ENCODE measurements at places on chromosomes 11 and 22. TPM values are rescaled to one million over a fixed set of nuclear protein-coding genes. Genes with fewer than 3 reads are reported as not detected.

Gene DGCR6
- 1.1 TPM for total RNA-seq

DNA sequence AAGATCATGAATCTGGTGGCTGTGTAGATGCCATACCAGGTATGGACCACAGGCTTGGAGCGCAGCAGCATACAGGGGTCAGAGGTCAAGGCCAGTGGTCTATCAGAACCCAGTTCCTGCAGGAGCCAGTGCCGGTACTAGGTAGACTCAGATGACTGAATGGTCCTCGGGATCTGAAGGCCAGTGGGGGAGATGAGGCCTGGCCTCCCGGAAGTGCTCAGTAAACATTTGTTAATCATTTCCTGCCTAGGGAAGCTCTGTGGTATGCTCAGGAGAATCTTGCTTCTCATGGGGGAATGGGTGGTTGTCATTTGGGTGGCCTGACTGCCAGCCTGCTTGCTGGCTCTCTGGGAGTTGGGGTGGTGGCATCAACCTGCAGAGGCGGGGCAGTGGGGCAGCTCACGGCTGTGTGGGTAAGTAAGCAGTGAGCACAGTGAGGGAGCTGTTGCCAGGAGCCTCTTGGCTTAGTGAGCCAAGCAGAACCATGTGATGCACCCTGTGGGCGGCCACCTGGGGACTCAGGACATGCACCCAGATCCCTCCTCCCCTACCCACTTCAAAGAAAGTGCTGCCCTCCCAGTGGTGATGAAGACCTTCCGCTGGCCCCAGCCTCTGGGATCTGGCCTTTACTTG, 33.0 kb downstream of the PTPRJ start:
- DNase-seq = peak; percentile 82

DNA sequence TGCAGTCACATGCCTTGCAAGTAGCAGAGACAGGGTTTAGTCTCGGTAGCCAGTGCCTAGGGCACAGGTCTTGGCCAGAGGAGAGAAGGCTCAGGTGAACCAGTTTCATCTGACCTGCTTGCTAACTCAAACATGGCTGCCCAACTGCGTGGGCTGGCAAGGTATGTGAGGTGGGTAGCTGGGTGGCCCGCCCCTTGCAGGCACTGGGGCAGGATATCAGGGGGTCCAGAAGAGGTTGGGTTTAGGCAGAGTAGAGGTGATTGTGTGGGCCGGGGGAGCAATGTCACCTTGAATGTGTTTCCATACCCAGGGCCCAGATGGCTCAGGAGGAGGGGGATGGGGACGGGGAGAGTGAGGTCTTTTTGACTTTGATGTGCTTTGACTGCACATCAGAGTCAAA, 37.7 kb downstream of the ST3GAL4 start:
- no peak for DNase-seq

DNA sequence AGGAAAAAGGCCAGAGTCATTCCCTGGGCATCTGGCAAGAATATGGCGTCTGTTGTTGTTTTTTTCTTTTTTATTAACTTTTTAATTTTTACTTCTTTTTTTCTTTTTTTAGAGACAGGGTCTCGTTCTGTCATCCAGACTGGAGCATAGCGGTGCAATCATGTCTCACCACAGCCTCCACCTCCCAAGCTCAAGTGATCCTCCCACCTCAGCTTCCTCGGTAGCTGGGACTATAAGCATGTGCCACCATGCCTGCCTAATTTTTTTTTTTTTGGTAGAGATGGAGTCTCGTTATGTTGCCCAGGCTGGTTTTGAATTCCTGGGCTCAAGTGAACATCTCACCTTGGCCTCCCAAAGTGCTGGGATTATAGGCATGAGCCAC, 54.0 kb upstream of the PRDM11 start:
- DNase-seq = no peak

DNA sequence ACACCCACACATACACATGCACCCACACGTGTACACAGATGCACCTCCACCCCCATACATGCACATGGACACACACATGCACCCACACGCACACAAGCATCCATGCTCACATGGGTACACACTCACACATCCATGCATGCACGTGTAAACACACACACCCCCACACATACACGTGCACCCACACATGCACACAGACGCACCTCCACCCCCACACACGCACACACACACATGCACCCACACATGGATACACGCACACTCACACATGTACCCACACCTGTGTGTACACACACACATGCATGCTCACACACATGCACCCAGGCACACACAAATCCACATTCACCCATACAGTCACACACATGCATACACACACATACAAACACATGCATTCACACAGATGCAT, 24.5 kb downstream of the CDPF1 start:
- DNase-seq = no peak
